COLO829 (cell line): ENCODE measurements at places on chromosomes 7 and 10.
A peak's percentile ranks its signal among the peaks of the same experiment; 100 is the strongest.

DNA sequence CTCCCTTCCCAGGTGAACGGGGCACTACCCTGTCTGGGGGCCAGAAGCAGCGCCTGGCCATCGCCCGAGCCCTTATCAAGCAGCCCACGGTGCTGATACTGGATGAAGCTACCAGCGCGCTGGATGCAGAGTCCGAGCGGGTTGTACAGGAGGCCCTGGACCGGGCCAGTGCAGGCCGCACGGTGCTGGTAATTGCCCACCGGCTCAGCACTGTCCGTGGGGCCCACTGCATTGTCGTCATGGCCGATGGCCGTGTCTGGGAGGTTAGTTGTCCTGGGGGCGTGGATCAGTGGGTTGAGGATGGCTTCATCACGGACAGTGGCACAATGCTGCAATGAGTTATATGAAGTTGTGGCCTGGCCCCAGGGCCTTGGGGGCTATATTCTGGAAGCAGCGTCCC lies 4.4 kb upstream of the ASIC3 start:
- DNase-seq = no peak

GRCh38 chr7:81803267-81803666 lies 33.4 kb upstream of the HGF start:
- DNase-seq = no peak

GRCh38 chr7:3408814-3409595 lies 108.0 kb downstream of the SDK1 start:
- no peak for DNase-seq

DNA sequence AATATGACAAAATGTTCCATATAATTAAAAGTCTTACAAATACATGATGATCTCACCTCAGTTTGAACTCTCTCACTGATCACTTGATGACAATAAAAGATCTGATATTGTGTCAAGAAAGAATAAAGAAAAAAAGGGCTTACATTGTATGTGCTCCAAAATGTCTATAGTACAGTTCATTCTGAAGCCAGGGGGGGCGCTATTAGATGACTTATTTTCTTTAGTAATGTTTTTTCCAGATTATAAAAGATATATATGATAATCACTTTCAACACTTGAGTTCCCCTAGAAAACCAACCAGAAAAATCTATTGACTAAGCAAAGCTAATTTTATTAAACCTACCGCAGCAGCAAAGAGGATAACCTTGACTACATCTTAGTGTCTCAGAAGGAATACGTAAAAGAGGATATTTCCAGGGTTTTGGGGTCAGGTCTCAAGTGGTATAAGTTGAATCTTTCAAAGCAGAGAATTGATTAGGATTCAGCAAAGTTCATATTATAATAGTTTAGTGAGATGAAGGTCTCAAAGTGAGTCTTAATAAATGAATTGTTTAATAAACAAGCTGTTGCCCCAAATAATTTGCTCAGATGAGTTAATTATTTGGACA lies 55.8 kb downstream of the PTN start:
- peak; percentile 46 for DNase-seq

DNA sequence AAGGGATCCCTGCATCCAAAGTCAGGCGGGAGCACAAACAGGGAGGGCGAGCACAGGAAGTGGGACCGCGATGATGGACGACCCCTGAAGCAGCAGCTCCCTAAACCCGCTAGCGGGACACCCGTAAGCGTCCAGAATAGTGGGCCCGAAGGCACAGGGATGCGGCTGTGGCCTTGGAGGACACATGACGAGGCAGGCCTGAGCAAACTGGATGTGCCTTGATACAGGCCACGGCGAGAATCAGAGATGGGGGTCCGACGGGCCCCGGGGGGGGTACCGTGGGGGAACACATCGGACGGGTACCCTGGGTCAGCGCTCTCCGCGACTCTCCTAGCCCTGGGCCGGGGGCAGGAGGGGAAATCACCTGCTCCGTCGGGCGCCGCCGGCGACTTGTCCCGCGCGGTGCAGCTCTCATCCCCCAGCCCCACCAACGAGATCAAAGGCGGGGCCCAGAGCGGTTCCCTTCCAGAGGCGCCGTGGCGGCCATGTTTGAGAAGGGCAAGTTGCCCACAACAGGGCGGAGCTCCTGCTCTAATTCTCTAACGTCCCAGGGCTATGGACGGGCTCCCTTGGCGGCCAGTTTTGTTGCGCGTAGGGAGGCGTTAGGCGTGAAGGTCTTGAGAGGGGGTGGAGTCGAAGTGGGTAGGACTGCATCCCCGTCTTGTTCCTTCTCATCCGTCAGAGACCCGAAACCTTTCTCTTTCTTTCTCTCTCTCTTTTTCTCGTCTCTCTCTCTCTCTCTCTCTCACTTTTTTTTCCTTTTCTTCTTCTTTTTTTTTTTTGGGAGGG lies at the start of gene CUEDC2:
Gene CUEDC2 (minus strand): TSS at position 413 of the 789 bp plus-strand sequence. CDS start 7,386 bp downstream, outside the sequence.
- DNase-seq = peak; percentile 82

DNA sequence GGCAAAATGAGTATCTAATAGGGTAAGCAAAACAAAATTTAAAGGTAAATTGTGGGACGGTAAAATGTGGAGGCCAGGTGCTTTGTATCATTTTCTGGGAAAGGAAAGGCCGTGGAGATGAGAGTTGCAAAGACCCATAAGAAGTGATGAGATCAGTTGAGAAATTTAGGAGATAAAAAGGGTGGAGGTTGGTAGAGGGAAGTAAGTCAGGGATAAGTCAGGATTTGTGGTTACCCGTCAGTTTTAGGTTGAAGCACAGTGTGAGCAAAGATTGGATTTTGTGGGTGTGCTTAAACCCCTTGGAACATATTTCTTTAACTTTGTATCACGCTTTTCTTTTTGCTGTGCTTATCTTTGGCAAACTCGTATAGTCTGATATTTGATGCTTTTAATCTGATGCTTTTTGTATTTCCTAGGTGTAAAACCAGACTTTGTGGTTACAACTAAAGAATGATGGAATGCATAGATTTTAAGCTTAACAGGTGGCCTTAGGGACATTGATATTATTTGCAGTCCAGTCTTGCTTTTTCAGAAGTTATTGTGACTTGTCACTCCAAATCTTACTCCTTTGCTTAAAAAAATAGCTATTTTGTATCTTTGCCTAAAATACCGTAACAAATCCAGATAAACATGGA lies 1.2 kb downstream of the BTRC start:
- no peak for DNase-seq

GRCh38 chr7:66771795-66772194 lies 31.3 kb downstream of the RABGEF1 start:
- no peak for DNase-seq

DNA sequence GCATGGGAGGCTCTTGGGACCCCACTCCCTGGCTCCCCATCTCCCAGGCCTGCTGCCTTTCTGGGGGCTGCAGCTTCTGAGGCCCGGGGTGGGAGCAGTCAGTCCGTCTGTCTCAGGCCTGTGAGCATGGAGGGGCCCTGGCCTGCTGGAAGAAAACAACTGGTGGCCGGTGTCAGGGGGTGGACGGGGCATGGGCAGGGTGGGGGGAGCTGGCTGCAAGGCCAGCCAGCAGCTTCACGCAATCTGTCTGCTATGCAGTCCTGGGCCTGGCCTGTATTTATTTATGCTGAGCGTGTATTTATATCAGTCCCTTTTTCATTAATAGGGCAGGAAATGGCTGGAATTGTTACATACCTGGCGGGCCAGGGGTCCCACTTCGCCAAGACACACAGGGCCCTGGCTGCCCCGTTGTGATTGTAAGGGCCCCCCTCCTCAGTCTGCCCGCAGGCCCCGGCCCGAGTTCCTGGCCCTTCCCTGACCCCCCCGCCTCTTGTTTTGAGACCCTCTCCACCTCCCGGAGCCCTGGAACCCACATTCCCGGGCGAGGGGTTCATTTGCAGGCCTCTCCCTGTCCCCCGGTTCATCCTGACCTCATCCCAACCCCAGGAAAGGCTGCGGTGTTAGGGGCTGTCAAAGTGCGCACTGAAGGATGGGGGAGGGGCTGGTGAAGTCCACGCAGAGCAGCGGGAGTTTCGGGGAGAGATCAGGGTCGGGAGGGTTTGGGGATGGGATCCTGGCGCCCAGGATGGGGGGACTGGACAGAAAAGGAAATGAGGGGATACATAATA lies 8.2 kb downstream of the TMEM270 start:
- no peak for DNase-seq

- no peak for DNase-seq
Measured at GRCh38 chr10:74641659-74642058, 184.7 kb upstream of the KAT6B start.
